ENCODE measurements at places on chromosomes 4 and X.
A peak's percentile ranks its signal among the peaks of the same experiment; 100 is the strongest.

DNA sequence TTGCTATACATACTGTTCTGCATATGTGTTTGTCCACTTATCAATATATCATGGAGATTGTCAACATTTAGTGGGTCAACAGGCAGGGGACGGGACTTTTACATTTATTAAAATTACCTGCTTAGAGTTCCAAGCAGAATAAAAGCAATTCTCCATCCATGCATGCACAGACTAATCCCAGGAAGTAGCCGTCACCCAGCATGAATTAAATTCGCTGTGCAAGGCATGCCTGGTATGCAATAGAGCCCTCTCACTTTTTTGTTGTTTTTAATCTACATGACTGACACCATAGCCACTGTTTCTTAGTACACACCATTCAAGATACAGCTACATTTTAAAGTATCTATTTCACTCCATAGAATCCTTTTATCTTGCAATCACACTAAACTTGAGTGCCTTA lies 108.9 kb downstream of the USP46 start:
- DNase-seq, result no peak

DNA sequence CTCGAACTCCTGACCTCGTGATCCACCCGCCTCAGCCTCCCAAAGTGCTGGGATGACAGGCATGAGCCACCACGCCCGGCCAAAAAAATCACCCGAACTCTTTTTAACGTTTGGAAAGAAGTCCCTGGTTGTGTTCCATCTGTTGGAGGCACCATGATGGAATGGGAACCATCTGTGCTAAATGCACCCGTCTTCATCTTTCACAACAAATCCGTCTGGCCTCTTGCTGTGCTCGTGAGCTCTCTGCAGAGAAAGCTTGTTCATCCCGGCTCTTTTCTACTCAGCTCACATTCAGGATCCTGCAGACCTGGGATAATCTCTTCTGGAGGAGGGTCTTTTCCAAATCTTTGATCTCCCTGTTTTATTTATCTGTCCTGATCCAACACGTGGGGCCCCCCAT lies 188.8 kb downstream of the CRLF2 start:
- DNase-seq, result no peak

- no peak for DNase-seq
Observed at GRCh38 chr4:25771672-25772071, 91.1 kb downstream of the SEL1L3 start.

- no peak for DNase-seq
Observed at GRCh38 chr4:17163156-17163771, 264.8 kb upstream of the LDB2 start.

- no peak for DNase-seq
Observed at GRCh38 chr4:83732114-83732635, 196.3 kb downstream of the GPAT3 start.

- DNase-seq, result no peak
Observed at GRCh38 chrX:107742700-107743191, 32.8 kb downstream of the TSC22D3 start.

GRCh38 chr4:5051278-5052203 lies at the start of gene STK32B:
Gene STK32B, plus strand, starts transcription at chr4:5051480.
- no peak for DNase-seq

DNA sequence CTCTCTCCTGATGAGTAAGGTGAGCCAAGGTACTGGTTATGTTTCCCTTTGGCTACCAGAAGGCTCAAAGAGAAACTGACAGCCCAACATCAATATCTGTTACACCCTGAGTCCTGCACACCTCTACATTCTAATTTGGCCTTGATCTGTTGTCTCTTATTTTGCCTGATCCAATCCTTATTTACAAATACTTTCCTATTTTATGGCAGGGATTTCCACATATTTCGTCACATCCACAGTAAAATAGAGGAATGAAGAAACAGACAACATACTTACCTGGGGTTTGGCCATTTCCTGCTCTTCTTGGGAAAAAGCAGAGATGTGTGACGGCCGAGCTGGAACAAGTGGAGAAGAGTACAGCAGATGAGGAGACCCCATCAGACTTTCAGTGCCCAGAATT lies 1.5 kb downstream of the ZNF182 start:
- no peak for DNase-seq

- DNase-seq, result no peak
Observed at GRCh38 chr4:139558235-139559088, 2.4 kb upstream of the SETD7 start.

- no peak for DNase-seq
Observed at GRCh38 chr4:100188829-100189228, 1.4 kb downstream of the DDIT4L start.

DNA sequence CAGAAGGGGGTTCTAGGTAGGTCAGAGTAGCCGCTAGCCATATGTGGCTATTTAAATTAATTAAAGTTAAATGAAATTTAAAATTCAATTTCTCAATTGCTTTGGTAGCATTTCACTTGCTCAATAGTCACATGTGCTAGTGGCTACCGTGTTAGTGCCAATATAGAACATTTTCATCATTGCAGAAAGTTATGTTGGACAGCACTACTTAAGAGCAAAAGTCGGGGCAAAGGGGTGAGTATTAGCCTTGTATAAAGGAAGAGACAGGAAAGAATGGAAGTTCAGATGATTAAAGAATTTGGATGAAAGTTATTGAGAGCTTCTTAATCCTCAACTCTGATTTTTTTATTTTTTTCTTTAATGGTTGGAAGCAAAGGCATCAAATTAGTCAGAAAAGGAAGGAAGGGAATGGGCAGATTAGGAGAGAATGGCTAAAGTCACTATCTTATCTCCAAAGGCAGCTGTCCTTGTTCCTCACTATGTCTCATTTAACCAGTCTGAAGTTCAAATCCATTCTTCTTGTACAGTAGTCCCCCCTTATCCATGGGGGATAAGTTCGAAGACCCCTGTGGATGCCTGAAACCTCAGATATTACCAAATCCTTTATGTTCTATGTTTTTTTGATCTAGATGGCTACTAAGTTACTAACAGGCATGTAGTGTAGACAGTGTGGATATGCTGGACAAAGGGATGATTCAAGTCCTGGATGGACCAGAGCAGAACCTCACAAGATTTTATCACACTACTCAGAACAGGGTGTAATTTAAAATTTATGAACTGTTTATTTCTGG lies 22.9 kb downstream of the OCIAD1 start:
- no peak for DNase-seq

- no peak for DNase-seq
Observed at GRCh38 chr4:127518046-127518445, 114.7 kb upstream of the INTU start.

DNA sequence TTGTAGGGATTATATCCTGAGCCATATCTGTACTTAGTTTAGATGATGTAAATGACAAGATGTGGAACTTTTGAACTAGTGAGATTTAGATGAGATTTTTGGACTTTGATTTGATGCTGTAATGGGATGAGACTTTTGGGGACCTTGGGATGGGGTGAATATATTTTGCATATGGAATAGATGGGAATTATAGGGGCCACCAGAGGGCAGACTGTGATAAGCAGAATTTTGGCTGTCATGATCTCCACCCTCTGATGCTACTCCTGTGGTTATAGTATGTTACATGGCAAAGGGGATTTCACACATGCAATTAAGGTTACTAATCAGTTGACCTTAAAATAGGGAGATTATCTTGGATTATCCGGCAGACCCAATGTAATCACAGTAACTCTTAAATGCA lies 214.0 kb upstream of the NHS start:
- no peak for DNase-seq

- no peak for DNase-seq
Observed at GRCh38 chrX:38206542-38206941, 14.1 kb downstream of the SRPX start.

DNA sequence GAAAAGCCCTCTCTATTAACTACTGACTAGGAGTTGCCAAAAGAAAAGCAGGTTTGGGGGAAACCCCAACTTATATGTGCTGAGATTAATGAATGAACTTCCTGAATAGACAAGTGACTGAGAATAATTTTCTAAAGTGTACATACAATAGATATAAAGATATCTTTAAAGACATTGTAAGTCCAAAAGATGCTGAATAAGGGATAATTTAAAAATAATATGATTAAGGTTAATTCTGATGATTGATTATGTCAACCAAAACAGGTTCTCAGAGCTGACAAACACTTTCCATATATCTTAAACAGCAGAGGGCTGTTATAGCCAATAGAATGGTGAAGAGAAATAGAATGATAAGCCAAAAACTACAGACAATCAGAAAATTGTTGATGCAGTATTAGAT lies 28.6 kb downstream of the AGA start:
- no peak for DNase-seq

DNA sequence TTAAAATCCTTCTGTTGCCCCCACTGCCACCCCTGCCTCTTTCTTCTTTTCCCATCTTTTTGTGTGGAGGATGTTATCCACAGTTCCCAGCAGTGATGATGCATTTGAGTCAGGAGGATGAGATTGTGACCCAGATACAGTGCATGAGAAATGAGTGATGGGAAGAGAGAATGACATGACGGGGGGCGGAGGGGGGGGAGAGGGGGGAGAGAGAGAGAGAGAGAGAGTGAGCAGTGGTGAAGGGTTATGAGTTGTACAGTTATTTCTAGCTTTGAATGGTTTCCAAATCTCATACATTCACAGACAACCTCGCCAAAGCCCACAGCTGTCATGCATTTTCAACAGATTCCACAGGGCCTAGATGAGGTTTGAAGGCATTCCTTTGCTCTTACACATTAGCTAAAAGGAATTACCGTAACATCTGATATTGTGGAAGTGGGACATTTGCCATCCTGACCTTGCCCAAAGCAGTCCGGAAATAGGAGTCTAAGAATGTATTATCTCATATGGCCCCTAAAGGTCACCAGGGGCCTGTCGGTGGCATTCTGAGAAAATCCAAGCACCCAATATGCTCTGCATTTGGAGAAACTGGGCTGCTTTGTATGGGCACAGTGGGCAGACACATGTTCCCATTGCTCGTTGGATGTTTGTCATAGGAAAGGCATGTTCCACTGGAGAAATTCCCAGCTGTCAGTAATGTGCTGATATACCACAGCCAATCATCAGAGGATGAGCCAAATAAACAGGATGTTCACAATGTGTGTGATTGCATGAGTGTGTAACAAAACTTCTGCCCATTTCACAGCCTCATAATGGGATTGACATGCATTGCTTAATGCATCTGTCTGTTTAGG lies 435.8 kb downstream of the SPRY1 start:
- DNase-seq, result peak; percentile 82

- no peak for DNase-seq
Observed at GRCh38 chr4:8167815-8168214, 9.2 kb upstream of the ABLIM2 start.

Measured in RKO (cell line).